ENCODE measurements at places on chromosomes 6 and 20.

DNA sequence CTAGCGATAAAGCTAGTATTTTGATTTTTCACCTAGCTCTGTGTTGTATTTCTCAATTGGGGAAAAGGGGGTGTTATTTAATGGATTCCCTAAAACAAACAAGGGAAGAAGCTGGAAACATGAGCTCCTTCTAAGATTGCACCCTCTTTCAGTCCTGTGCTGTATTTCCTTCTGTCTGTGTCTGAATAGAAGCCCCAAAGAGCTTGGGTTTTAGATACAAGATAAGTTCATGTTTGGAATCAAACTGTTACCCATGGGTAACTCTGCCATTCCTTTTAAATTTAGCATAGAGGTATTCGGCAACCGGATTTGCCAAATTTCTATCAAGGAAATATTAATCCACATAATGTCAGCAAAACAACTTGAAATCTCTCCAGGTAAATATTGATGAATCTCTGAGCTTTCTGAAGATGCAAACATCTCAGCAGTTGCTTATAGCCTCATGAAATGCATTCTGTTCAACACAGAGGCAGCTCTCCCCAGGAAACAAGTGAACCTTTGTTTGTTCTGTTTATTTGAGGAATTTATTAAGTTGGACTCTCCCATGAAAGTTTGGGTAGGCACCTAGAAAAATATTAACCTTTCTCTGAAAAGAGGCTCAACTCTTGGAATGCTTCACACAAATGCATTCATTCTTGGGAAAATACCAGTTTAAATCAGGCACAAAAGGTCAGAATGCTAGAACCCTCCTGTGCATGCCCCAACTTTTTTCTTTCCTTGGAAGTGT is 9.9 kb upstream of the SCGN start:
- DNase-seq: no peak

GRCh38 chr20:45044601-45045000 is 56.3 kb downstream of the KCNS1 start:
- DNase-seq: no peak

GRCh38 chr6:34065466-34066217 is 80.2 kb downstream of the GRM4 start:
- no peak for DNase-seq

DNA sequence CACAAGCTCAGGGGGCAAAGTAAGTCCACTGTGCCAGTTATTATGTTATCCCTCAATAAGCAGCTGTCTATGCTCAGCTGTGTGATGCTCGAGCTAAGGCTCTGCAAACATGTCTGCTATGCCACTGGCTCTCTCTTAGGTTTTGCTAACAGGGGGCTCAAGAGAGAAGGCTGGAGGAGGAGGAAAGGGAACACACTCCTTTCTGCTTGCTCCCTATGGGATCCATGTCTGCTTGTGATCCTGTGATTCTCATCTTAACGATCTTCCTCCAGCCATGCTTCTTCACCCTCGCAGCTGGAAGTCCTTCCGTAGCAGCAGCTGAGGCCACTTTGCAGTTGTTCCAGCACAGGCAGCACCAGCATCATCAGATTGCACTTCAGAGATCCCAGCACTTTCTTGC is 37.0 kb upstream of the IGF2R start:
- DNase-seq: no peak

GRCh38 chr6:8434727-8435092 is 635 bp downstream of the SLC35B3 start:
- no peak for DNase-seq

DNA sequence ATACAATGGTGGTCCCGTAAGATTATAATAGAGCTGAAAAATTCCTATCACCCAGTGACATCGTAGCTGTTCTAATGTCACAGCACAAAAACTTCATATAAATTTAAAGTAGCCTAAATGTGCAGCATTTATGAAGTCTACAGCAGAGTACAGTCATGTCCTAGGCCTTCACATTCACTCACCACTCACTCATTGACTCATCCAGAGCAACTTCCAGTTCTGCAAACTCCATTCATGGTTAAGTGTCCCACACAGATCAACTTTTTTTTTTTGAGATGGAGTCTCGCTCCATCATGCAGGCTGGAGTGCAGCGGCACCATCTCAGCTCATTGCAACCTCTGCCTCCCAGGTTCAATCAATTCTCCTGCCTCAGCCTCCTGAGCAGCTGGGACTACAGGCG is 20.9 kb upstream of the KCNG1 start:
- DNase-seq: no peak

- peak; percentile 21 for DNase-seq
Observed at GRCh38 chr20:52972965-52973819, 1.0 kb downstream of the TSHZ2 start.

GRCh38 chr20:59010321-59010994 is 3.4 kb upstream of the CTSZ start:
- DNase-seq: peak; percentile 9

- DNase-seq: no peak
Observed at GRCh38 chr6:41676431-41676830, 38.2 kb downstream of the MDFI start.

- no peak for DNase-seq
Observed at GRCh38 chr20:12762725-12763124, 246.0 kb upstream of the SPTLC3 start.

GRCh38 chr6:149380523-149380922 is 19.5 kb upstream of the SUMO4 start:
- DNase-seq: no peak

DNA sequence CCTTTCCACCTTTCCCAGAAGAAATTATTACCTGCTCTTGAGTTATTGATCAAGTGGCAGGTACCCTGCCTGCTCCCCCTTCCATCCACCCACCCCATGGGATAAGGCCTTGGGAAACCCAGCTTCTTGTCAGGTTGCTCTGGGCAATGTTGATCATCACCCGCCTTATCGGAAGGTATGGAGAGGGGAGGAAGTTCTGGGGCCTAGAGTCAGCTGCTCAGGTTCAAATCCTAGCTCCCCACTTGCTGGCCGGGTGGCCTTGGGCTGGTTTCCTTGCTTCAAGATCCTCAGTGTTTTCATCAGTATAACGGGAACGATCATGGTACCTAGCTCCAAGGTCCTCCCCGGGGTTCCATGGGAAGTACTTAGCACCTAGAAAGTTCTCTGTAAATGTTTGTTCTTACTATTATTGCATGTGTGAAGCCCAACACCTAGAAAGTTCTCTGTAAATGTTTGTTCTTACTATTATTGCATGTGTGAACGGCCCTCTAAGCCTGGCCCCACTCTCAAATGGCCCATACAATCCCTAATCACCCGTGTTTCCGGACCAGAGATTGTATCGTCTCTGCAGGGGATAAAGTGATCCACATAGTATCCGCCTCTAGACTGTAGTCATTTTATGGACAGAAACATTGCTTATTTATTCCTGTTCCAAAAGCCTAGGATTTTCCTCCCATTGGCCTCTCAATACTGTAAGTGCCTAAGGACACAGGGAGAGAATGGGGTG is 1.1 kb upstream of the PREX1 start:
- DNase-seq: no peak

GRCh38 chr6:56458324-56458884 is 184.3 kb downstream of the DST start:
- DNase-seq: no peak

- no peak for DNase-seq
Observed at GRCh38 chr6:52176550-52176949, 9.6 kb upstream of the IL17A start.

- DNase-seq: no peak
Observed at GRCh38 chr6:122709922-122710512, 69.5 kb upstream of the FABP7 start.

DNA sequence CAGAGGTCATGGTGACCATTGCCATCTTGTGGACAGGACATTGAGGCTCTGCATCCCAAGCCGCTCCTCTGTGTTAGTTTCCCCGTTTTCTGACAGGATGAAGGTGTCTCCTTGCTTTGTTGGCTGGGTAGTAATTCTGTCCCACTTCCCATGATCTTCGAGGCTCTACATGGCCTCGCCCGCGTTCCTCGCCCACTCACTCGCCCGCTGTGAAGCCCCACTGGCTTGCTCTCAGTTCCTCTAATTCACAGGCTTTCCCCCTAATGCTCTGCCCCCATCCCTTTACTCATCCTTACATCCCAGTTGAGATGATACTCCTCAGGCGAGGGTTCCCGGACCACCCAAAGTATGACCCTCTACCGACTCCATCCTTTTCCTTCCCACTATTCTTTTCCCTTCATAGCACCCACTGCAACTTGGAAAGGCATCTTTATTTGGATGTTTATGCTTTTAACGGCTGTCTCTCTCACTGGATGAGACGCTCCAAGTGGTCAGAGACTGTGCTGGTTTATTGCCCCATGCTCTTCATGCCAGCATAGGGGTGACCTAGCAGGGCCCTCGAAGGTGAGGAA is 511 bp upstream of the SLC35B2 start:
- DNase-seq: no peak

DNA sequence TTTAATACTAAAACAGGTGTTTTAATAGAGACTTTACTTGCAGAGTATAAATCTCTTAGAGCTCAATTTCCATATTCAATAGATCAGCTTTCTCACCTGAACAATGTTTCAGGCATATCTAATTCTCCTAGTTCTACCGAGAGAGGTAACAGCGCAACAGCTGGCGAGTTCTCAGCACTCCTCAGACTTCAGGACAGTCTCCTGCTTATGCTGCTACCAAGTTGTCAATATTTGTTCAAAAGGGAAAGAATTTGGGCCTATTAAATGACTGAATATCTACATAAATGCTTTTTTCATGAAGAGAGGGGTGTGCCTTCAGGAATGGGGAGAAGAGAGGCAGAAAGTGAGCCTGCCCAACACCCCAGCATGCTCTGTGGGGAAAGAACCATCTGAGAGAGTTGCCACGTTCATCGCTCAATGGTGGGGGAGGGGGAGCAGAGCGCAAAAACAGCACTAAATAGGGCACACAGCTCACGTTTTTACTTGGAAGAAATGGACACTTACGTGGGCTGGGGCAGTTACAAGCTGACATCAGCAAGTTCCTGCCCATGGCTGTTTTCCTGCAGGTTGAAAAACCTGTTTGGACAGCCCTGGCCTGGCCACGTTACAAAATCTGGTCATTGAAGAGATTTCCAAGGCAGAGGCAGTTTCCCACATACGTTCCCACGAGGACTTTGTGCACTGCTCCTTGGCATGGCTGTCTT is 38.0 kb downstream of the EZR start:
- no peak for DNase-seq

DNA sequence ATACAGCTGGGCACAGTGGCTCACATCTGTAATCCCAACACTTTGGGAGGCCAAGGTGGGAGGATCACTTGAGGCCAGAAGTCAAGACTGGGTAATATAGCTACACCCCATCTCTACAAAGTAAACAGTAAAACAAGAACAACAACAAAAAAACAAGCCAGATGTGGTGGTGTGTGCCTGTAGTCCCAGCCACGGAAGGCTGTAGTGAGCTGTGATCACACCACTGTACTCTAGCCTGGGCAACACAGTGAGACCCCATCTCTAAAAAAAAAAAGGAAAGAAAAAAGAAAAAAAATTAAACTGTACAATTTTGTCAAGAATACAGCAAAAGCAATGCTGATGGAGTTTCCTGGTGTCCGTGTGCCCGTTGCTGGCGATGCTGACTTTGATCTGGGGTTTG is 47.2 kb upstream of the SLCO4A1 start:
- DNase-seq: no peak

GRCh38 chr20:4043329-4043728 is 28.0 kb upstream of the RNF24 start:
- DNase-seq: no peak

GRCh38 chr6:67131827-67132226 is 1424.8 kb upstream of the EYS start:
- no peak for DNase-seq

DNA sequence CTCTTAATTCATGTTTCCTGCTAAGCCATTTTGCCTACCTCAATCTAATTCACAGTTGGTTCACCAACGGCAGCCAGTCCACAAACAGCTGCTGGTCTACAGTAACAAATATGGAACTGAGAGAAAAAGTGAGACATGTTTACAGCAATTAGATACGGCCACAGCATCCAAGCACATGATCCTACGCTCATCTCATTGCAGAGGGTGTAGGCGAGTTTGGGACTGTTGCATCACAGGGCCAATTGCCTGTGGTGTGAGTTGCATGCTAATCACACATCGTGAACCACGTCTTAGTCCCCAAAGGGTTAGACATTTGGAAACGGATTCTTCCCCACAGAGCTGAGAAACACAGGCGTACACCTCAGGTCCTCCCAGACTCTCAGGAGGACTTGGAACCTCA is 166.9 kb downstream of the EYA2 start:
- DNase-seq: no peak

DNA sequence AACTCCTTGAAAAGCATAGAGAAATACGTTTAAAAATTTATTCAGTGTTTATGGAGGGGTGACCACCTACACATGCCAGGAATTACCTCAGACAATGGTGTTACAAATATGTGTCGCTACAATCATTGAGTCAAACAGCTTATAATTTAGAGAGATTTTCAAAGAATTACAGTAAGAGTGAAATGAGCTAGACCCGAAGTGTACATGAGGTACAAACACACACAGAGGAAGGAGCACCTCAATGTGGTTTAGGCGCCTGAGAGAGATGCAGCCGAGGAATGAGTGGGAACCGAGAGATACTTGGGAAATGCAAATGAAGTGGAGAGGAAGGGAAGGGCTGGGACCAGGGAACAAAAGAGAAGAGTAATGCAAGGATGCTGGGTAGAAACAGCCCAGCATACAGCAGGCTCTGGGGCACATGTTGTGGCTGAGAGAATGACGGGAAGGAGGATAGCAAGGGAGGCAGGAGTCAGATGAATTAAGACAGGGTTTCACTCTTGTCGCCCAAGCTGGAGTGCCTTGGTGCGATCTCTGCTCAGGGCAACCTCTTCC is 15.5 kb downstream of the EEF1E1 start:
- DNase-seq: no peak

- DNase-seq: no peak
Observed at GRCh38 chr6:125886914-125887313, 69.7 kb upstream of the HINT3 start.

GRCh38 chr6:41644297-41644879 is 6.1 kb downstream of the MDFI start:
- DNase-seq: no peak

DNA sequence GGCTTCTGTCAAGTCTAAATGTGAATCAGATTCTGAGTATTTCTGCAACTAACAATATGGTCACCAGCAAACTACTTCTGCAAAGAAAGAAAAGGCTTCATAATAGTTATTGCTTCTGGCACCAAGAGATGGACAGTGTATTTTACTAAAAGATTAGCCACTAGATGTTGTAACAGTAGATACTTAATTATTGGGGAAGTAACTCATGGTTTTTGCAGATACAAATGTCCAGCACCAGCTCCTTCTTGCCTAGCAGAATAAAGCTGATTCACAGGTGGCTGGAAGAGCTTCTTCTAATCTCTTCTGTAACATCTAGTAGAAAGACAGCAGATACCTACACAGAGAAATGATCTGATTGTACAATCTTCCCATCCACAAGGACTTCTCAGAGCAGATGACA is 21.2 kb downstream of the ATXN1 start:
- DNase-seq: no peak

GRCh38 chr20:63692436-63693082 is 3.9 kb upstream of the TNFRSF6B start:
- DNase-seq: no peak
